ENCODE measurements at places on chromosomes 1 and 21.

DNA sequence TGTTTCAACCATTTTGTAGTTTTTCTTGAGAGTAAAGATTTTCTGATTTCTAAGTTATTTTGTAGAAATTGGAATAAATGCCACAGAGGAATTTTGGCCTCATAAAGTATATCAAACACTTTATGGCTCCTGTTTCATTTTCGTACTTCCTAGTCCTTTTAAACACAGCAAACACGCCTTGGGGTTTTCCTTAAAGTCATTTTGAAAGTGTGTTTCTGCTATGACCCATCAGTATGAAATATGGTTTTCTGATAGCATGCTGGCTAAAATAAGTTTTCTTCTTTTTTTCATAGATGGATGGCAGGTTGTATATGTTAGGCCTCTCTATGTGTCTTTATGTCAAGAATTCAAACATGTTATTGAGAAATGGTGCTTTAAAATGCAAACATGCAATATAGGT lies 940.1 kb upstream of the TMPRSS15 start:
- no peak for ATAC-seq

DNA sequence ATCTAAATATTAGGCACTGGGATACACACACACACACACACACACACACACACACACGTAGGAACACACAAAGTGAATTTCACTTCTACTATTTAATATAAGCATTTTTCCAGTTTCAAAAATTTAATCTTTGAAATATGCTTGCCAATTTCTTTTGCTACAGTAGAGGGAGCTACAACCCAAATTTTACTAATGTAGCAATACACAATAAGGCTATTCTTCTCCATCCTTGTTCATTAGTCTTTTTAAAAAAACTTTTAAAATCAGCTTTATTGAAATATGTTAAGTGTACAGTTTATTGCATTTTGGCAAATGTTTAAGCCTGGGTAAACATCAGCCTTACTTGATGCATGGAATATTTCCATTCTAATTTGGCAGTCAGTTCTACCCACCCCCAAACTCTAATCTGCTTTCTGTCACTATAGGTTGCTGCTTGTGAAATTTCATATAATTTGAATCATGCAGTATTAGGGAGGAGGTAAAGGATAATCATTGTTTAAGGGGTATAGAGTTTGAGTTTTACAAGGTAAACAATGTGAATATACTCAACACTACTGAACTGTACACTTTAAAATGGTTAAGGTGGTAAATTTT lies 93.0 kb upstream of the TENT5C start:
- ATAC-seq: no peak

GRCh38 chr1:30083800-30084464 lies 639.5 kb downstream of the MATN1 start:
- no peak for ATAC-seq

DNA sequence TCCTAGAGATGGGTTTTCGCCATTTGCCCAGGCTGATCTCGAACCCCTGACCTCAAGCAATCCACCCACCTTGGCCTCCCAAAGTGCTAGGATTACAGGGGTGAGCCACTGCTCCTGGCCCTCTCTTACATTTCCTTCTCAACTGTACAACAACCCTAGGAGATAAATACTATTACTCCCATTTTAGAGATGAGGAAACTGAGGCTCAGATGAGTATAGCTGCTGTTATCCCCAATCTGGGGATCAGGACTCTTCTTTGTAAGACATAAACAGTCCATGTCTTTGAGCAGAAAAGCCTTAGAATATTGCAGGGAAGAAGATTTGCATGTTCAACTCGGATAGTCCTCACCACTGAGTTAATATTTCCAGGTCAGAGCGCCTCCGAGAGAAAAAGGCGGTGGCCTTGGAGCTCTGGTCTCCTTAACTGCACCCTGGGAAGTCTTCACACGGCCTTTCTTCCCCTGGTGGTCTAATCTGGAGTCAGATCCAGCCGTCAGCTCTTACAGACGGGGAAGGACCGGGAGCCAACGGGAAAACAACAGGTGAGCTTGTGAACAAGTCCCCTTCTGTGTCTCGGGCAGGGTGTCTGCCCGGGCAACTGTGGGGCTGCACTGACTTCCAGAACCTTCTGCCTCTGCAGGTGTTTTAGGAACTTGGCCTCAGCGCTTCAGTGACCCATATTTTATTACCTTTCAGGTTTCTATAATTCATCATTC lies 5.9 kb upstream of the OLIG1 start:
- ATAC-seq: no peak

- no peak for ATAC-seq
Measured at GRCh38 chr1:228979774-228980173, 244.5 kb downstream of the RHOU start.

- ATAC-seq: no peak
Measured at GRCh38 chr1:244945109-244945671, 80.8 kb upstream of the HNRNPU start.

DNA sequence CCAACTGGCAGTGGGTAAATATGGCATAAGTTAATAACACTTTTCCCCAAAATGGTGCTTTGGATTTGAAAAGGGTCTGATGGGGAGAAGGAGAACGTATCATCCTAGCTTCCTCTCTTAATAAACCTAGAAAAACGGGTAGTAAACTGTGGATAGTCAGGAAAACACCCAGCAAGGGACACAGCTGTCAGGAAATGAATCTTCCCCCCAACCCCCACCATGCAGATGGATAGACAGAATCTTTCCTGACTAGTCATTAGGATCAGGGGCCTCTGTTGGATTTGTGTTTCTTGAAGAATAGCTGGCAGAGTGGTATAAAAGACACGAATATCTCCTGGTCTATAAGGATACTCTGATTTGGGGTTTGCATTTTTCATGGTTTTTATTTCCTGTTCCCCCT lies 22.5 kb upstream of the LAX1 start:
- no peak for ATAC-seq

DNA sequence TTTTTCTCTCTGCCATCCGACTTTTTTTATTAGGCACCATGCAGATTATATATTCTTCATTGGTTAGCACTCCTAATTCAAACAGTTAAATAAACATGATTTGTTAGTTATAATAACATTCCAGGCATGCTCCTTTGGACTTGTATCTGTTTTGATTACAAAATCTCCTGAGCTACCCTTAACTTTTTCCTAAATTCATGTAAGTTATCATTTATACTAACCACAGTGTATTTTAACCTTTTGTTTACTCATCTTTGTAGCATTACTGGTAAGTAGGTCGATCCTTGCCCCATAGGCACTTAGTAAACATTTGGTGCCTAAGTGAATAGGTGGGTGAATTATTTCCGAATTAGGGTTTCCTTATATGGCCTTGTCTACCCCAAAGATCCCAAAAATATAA lies 43.8 kb downstream of the MIER1 start:
- ATAC-seq: no peak

- no peak for ATAC-seq
Measured at GRCh38 chr1:248841702-248842395, 3.8 kb downstream of the ZNF672 start.

DNA sequence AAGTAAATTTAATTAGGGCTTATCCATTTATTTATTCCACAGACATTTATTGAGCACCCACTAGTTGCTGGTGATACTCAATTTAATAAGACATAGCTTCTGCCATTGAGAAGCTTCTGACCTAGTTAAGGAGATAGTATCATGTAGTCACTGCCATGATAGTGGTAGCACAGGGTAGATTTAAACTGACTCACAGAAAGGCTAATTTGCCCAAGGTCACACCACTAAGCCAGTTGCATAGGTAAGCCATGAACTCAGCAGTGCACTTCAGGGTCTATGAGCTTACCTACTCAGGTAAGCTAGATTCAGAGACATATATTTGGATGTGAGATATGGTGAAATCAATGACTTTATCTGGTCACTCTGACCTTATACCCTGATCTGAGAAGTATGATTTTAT lies 168.4 kb downstream of the TNFSF18 start:
- ATAC-seq: no peak
